ENCODE measurements at places on chromosomes 11 and 22. TPM values are rescaled to one million over a fixed set of nuclear protein-coding genes. Genes with fewer than 3 reads are reported as not detected.

DNA sequence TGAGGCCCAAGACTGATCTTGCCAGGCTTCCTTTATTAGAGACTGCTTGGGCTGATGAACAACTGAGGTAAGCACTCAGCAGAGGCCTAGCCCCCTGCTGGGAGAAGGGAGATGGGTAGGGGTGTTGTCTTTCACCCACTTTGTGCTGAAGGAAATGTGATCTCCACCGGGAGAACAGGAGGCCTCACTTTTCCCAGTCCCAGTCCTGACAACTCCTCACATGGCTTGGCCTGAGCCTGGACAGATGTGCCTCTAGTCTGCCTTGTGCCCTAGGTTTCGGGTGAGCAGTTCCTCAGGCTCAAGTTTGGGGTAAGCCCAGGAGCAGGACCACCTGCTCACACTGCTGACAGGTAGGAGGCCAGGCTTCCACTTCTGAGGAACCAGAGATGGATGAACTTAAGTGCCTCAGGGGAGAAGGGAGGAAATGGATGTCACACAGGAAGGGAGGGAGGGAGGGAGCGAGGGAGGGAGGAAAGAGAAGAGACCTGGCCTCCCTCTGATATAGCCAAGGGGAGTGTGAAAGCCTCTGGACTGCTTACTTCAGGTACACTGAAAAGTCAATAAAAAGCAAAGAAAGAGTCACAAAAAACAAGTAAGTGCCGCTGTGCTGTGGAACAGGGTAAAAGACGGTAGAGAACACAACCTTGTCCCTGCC lies 8.1 kb downstream of the CLPB start:
- peaks cover 8% of the 10 kb centered on the region for H3K36me3 ChIP-seq
- no peak overlapping the region for H3K4me3 ChIP-seq
- no peak for DNase-seq
- H3K27ac ChIP-seq: no peak overlapping the region

DNA sequence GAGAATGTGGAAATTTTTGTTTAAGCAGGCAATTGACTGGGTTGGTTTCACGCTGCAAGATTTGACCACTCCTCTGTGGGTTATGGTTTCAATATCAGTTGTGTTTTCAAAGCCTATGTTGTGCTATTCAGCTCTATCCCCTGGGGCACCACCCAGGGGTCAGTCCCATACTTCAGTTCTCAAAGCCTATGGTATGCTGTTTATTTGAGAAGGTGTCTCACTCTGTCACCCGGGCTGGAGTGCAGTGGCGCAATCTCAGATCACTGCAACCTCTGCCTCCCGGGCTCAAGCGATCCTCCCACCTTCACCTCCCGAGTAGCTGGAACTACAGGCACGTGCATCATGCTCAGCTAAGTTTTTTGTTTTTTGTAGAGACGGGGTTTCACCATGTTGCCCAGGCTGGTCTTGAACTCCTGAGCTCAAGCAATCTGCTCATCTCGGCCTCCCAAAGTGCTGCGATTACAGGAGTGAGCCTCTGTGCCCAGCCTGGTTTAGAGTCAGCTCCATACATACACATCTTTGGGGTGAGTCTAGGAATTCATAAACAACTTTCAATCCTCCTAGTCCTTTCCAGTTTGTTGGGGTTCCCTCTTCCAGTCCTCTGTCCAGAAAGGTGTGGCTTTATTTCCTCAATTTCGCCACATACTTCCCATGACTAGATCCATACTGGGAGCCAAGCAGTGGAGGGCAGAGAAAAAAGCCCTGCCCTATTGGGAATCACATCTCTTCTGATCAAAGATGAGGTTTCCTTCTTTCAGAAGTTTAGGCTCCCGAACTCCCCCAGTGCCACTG lies 35.0 kb upstream of the MAPK1 start:
- DNase-seq: no peak
- H3K27ac ChIP-seq: no peak overlapping the region
- H3K4me1 ChIP-seq: no peaks in the 10 kb centered on the region
- H3K4me3 ChIP-seq: no peak overlapping the region

DNA sequence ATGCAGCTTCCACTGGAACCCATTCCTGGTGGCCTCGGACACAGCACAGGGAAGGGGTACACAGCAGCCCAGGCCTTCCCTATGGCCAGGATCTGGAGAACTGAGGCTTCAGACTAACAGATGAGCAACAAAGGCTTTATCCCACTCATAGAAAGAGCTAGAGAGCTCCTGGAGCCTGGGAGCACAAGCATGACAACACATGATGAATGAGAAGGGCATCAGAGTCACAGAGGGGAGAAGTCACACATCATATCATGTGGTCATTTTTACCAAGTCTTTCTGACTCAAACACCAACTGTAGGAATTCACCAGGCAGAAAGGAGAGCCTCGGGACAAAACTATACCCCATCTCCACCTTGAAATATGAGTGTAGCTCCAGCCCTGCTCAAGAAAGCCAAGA lies 43.2 kb downstream of the NRXN2 start:
- H3K27me3 ChIP-seq: no peaks in the 10 kb centered on the region
- no peak overlapping the region for H3K4me3 ChIP-seq
- H3K36me3 ChIP-seq: no peaks in the 10 kb centered on the region

- H3K27me3 ChIP-seq: no peaks in the 10 kb centered on the region
- H3K4me1 ChIP-seq: no peaks in the 10 kb centered on the region
- no peak for DNase-seq
- H3K4me3 ChIP-seq: no peak overlapping the region
- no peaks in the 10 kb centered on the region for H3K36me3 ChIP-seq
- H3K27ac ChIP-seq: no peak overlapping the region
Measured at GRCh38 chr22:44401783-44402110, 89.0 kb upstream of the SHISAL1 start.

- H3K27ac ChIP-seq: no peak overlapping the region
- DNase-seq: no peak
- no peaks in the 10 kb centered on the region for H3K4me1 ChIP-seq
- H3K4me3 ChIP-seq: no peak overlapping the region
Measured at GRCh38 chr11:22792497-22792896, 37.1 kb downstream of the SVIP start.

- no peaks in the 10 kb centered on the region for H3K27me3 ChIP-seq
- H3K36me3 ChIP-seq: no peaks in the 10 kb centered on the region
- H3K4me3 ChIP-seq: peak overlapping the region; percentile 75
- DNase-seq: no peak
Measured at GRCh38 chr11:115759622-115760460, 255.6 kb upstream of the CADM1 start.

GRCh38 chr11:952406-953385 lies 27.0 kb downstream of the AP2A2 start:
- no peaks in the 10 kb centered on the region for H3K4me1 ChIP-seq
- DNase-seq: no peak
- no peaks in the 10 kb centered on the region for H3K27me3 ChIP-seq

GRCh38 chr22:49547751-49548239 lies 279.9 kb downstream of the BRD1 start:
- H3K4me3 ChIP-seq: no peak overlapping the region
- no peak overlapping the region for H3K27ac ChIP-seq
- no peaks in the 10 kb centered on the region for H3K27me3 ChIP-seq
- H3K36me3 ChIP-seq: no peaks in the 10 kb centered on the region

- peak; percentile 91 for DNase-seq
- H3K27ac ChIP-seq: peak overlapping the region; percentile 88
Measured at GRCh38 chr11:64856382-64857227, 12.2 kb upstream of the CDC42BPG start.

- no peak overlapping the region for H3K4me3 ChIP-seq
- no peaks in the 10 kb centered on the region for H3K27me3 ChIP-seq
- DNase-seq: no peak
- peaks cover 52% of the 10 kb centered on the region for H3K36me3 ChIP-seq
Measured at GRCh38 chr11:130144861-130145281, 14.7 kb upstream of the ST14 start.

DNA sequence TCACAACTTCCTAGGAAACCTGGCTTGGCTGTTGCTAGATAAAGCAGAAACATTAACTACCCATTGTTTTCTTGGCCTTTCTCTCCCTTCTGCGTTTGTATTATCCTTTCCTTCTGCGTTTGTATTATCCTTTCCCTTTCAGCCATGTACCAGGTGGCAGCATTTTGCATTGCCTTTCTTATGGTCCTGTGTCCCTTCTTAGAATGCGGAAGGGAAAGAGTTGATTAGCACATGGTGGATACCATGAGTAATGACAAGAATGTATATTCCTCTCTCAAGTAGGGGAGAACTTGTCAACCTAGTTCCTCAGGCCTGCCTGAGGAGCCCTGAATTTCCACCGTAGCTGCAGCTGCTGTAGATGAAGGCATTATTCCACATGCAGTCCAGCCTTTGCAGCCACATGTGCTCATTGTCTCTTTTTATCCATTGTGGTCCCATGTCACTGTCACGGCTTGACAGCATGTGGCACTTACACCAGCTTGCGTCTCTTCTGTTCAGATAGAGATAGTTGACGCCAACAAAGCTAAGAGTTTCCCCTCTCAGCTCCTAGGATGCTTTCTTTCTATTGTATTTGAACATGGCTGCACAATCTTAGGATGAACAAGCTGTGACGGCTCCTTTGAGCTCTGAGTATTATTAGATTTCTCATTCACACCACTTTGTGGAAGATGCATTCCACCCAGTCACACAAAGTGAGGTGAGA lies 44.8 kb downstream of the SLN start:
- no peak overlapping the region for H3K27ac ChIP-seq
- no peaks in the 10 kb centered on the region for H3K27me3 ChIP-seq
- no peaks in the 10 kb centered on the region for H3K36me3 ChIP-seq
- H3K4me3 ChIP-seq: no peak overlapping the region
- no peak for DNase-seq

- no peak overlapping the region for H3K27ac ChIP-seq
- no peaks in the 10 kb centered on the region for H3K27me3 ChIP-seq
- H3K36me3 ChIP-seq: peaks cover 3% of the 10 kb centered on the region
- DNase-seq: no peak
Measured at GRCh38 chr11:44146931-44147330, 51.5 kb downstream of the EXT2 start.

DNA sequence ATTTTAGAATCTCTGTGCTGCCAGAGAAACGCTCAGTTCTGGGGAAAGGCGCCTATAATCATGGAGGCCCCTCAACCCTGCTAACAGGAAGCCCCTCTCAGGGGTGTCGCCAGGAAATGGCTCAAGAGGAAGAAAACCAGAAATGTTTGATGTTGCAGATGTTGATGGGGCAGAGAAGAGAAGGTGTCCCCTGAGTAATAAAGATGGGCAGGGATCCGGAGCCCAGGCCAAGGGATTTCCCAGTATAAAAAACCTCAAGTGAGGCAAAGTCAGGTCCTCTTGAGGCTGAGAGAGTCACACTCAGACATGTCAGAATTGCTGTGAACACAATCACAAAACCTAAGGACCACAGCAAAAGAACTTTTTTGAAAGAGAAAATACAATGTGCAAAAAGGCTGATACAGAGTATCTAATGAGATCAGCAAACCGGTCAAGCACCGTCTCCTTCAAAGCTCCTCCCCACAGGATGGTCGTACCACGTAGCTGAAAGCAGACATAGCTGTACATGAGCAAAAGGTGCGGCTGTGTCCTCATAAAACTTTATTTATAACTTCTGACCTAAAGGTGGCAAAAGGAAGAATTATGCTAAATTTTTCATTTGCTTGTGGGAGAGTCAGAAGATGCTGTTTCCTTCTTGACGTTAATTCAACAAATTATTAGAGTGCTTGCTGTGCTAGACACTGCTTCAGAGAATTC lies 12.2 kb downstream of the MOV10L1 start:
- no peaks in the 10 kb centered on the region for H3K4me1 ChIP-seq
- DNase-seq: no peak
- H3K4me3 ChIP-seq: no peak overlapping the region
- no peaks in the 10 kb centered on the region for H3K36me3 ChIP-seq
- H3K27ac ChIP-seq: no peak overlapping the region

DNA sequence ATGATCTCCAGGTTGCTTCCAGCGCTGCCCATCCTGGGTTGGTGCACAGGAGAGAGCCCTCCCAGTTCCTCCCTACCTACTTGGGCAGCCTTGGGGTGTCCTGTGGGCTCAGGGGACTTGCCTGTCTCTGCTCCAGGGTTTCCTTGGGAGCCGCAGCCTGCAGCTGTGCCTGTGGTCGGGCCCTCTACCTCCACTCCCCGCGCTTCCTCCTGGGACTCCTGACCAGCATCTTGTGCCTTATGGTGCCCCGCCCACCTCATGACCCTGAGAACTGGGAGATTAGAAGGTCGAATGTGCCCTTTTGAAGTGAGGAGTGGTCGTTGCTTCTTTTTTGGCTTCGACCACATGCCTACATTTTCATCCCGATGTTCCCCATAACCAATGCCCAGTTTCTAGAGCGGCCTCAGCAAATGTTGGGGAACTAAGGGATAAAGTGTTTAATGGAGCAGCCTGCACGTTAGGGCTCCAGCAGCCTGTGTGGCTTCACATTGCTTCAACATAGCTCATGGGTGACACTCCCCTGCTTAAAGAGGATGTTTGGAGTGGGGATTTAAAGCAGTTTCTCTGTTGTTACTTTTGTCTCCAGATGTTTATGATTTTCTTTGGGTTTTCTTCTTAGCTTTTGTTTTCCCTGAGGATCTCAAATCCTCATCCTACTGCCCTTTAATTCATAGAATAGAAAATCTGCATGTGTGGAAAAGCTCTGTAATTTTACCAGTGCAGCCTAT lies 248.8 kb downstream of the TBC1D22A start:
- no peak overlapping the region for H3K27ac ChIP-seq
- no peak for DNase-seq
- H3K4me3 ChIP-seq: no peak overlapping the region

- no peak overlapping the region for H3K4me3 ChIP-seq
- DNase-seq: no peak
- H3K4me1 ChIP-seq: peaks cover 3% of the 10 kb centered on the region
Measured at GRCh38 chr11:47928426-47928825, 51.9 kb upstream of the PTPRJ start.

- no peak overlapping the region for H3K27ac ChIP-seq
- no peaks in the 10 kb centered on the region for H3K4me1 ChIP-seq
- no peak overlapping the region for H3K4me3 ChIP-seq
- no peaks in the 10 kb centered on the region for H3K27me3 ChIP-seq
Measured at GRCh38 chr11:82034527-82034926, 699.1 kb downstream of the FAM181B start.

DNA sequence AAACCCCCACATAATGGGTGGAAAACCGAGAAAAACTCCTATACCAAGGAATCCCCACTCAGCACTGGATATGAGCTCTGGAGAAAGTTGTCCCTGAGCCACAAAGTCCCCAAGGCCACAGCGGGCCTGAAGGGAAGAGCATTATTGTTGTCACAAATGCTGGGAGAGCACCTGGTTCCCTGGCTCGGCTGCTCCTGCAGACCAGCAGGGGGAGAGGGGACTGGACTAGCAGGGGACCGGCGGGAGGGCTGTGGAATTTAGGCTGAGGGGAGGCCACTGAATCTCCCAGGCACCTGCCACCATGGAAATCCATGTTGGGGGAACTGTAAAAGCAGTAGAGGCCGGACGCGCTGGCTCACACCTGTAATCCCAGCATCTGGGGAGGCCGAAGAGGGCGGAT lies 7.0 kb downstream of the PC start:
- H3K4me3 ChIP-seq: no peak overlapping the region
- H3K4me1 ChIP-seq: no peaks in the 10 kb centered on the region
- H3K27ac ChIP-seq: no peak overlapping the region
- no peaks in the 10 kb centered on the region for H3K36me3 ChIP-seq

TESMIN gene
- total RNA-seq: not detected

OR51B2 gene
- not detected for total RNA-seq

NXPE2 gene
- total RNA-seq: not detected

TIGD3 gene
- not detected for total RNA-seq

OR51B4 gene
- total RNA-seq: not detected

DSCAML1 gene
- total RNA-seq: not detected

Data from ascending aorta (tissue), 2 donors.